ENCODE measurements at places on chromosomes 4 and X.

DNA sequence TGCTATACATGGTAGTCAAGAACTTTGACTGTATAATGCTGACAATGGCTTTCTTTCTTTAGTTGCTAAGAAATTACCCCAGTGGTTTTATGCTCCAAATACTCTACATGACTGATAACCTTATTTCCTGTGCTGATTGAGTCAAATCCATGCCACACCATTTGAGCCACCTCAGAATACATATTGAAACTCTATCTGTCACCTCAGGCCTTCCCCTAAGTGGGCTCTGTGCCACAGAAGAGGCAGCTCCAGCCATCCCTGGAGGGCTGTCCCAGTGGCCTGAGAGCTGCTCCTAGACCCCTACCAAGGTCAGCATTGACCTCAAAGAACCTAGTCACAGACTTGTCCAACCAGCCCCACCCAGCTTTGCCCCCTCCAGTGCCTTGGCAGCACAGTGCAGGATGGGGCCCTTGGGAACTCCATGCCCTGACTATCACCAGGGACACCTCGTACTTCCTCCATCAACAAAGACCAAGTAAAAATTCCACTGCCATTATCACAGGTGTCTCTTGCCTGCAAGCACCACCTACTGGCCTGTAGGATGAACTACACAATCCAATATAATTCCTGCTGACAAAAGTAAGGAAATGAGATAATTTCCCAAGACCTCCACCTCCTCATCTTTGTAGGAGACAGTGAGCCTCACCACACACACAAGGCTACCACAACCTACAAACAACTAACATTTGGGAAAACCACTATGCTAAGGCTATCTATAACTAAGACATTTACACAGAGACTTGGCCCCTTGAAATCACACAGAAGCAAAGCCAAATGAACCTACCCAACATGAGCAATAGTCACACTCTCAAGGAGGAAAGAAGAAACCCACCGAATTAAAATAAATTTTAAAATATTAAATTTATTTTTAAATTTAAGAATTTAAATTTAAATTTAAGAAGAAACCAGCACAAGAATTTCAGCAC lies 239.9 kb downstream of the NKX6-1 start:
- peak; percentile 12 for DNase-seq
- H3K27ac ChIP-seq = no peak overlapping the region
- no peak overlapping the region for H3K4me3 ChIP-seq

DNA sequence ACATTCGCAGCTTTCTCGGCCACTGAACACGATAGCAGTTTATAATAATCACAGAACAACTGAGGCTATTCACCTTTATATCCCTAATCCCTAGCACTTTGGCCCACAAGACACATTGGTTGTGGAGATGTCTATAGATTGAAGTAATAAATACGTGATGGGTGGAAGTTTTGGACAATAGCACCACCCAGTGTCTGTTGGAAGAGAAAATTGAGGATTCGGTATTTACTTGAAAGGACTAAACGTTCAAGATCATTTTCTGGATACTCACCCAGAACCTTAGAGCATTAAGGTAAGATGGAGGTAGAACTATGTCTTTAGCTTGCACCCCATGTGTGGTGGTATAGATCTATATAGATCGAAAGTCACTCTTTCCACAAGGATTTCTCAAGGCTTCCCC lies 787 bp upstream of the TMSB15A start:
- H3K4me1 ChIP-seq = peaks cover 14% of the 10 kb centered on the region
- peak; percentile 38 for DNase-seq
- H3K36me3 ChIP-seq = no peaks in the 10 kb centered on the region
- H3K4me3 ChIP-seq = no peak overlapping the region
- no peak overlapping the region for H3K27ac ChIP-seq

GRCh38 chrX:152663086-152663485 lies 25.4 kb downstream of the GABRQ start:
- H3K27me3 ChIP-seq = no peaks in the 10 kb centered on the region
- no peak overlapping the region for H3K4me3 ChIP-seq
- H3K27ac ChIP-seq = no peak overlapping the region
- H3K36me3 ChIP-seq = no peaks in the 10 kb centered on the region

GRCh38 chrX:37926700-37927099 lies 79.3 kb upstream of the DYNLT3 start:
- no peaks in the 10 kb centered on the region for H3K36me3 ChIP-seq
- no peak overlapping the region for H3K4me3 ChIP-seq
- H3K27ac ChIP-seq = no peak overlapping the region
- DNase-seq = no peak
- H3K27me3 ChIP-seq = no peaks in the 10 kb centered on the region

GRCh38 chr4:80144676-80145470 lies 52.4 kb upstream of the PRDM8 start:
- H3K4me3 ChIP-seq = no peak overlapping the region
- H3K27me3 ChIP-seq = no peaks in the 10 kb centered on the region
- no peak for DNase-seq
- no peaks in the 10 kb centered on the region for H3K36me3 ChIP-seq
- no peaks in the 10 kb centered on the region for H3K4me1 ChIP-seq
- H3K27ac ChIP-seq = no peak overlapping the region

GRCh38 chrX:57155171-57155570 lies 18.0 kb upstream of the SPIN2A start:
- no peak for DNase-seq
- H3K27ac ChIP-seq = no peak overlapping the region
- H3K36me3 ChIP-seq = no peaks in the 10 kb centered on the region
- H3K4me1 ChIP-seq = no peaks in the 10 kb centered on the region
- H3K27me3 ChIP-seq = no peaks in the 10 kb centered on the region

GRCh38 chrX:56113785-56114436 lies 118.2 kb upstream of the KLF8 start:
- no peaks in the 10 kb centered on the region for H3K27me3 ChIP-seq
- H3K36me3 ChIP-seq = no peaks in the 10 kb centered on the region
- H3K27ac ChIP-seq = no peak overlapping the region
- no peak overlapping the region for H3K4me3 ChIP-seq
- no peaks in the 10 kb centered on the region for H3K4me1 ChIP-seq

- no peaks in the 10 kb centered on the region for H3K4me1 ChIP-seq
- H3K27ac ChIP-seq = no peak overlapping the region
- no peak overlapping the region for H3K4me3 ChIP-seq
- H3K36me3 ChIP-seq = peaks cover 17% of the 10 kb centered on the region
Measured at GRCh38 chrX:130216320-130216719, 44.6 kb downstream of the RAB33A start.

GRCh38 chr4:5992828-5993321 lies 25.4 kb downstream of the C4orf50 start:
- no peaks in the 10 kb centered on the region for H3K36me3 ChIP-seq
- no peak for DNase-seq
- H3K4me1 ChIP-seq = no peaks in the 10 kb centered on the region

GRCh38 chr4:54717694-54718093 lies 59.9 kb downstream of the KIT start:
- no peaks in the 10 kb centered on the region for H3K27me3 ChIP-seq
- H3K4me1 ChIP-seq = no peaks in the 10 kb centered on the region
- no peak overlapping the region for H3K4me3 ChIP-seq
- H3K36me3 ChIP-seq = no peaks in the 10 kb centered on the region

DNA sequence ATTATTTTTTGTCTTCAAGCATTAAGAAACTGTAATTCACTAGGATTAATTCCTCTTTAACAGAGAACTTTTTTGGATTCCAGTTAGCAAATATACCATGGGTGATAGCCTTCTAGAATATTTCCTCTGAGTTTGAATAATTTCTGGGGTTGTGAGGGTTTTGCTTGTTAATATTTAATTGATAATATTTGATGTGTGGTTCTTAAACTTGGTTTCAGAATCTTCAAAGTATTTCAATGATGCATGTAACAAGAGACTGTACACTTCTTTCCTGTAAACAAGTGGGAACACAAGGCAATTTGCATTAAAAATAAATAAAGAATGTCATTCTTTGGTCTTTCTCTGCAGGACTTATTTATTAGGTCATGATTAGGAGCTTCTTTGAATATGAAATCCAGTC lies 9.5 kb upstream of the C4orf51 start:
- H3K4me1 ChIP-seq = no peaks in the 10 kb centered on the region
- no peaks in the 10 kb centered on the region for H3K27me3 ChIP-seq
- no peak for DNase-seq

GRCh38 chr4:162485486-162485885 lies 321.7 kb upstream of the FSTL5 start:
- DNase-seq = no peak
- H3K4me3 ChIP-seq = no peak overlapping the region
- H3K36me3 ChIP-seq = no peaks in the 10 kb centered on the region
- H3K4me1 ChIP-seq = no peaks in the 10 kb centered on the region
- no peaks in the 10 kb centered on the region for H3K27me3 ChIP-seq
- no peak overlapping the region for H3K27ac ChIP-seq
